ENCODE measurements at places on chromosomes 1 and 21.

DNA sequence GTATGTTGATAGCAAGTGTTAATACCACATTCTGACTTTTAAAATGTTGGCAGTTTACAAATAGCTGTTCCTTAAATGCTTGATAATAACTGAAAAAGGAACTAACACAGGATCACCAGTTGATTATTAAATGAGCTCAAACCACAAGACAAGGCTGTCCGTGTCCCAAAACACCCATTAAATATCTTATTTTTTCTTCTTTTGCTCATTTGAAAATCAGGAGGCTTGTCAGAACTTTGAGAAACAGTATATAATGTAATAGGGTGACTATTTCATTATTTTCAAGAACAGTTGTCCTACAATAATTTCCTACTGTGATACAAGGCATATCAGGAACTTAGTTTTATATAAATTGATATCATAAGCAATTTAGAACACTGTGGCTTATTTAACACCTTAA lies 2.7 kb downstream of the CDKN2C start:
- DNase-seq = no peak

DNA sequence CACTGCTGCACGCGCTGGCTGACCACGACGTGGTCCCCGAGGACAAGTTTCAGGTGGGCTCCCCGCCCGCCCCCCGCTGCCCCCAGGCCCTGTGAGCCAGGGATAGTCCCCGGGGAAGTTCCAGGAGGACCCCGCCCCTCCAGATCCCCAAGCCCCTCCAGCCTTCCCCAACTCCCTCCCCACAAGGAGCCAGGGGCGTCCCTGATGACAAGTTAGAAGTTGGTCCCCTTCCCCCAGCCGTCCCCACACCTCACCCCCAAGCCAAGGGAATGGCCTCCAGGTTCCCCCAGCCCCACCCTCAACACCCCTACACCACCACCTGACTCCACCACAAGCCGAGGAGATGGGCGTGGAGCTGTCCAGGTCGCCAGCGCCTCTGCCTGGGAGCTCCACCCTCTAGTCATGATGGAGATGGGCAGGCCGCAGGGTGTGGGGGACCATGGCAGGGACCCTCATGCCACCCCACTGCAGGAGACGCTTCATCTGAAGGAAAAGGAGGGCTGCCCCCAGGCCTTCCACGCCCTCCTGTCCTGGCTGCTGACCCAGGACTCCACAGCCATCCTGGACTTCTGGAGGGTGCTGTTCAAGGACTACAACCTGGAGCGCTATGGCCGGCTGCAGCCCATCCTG lies 525 bp downstream of the AIRE start:
- DNase-seq = no peak

GRCh38 chr1:226582966-226583365 lies 34.4 kb downstream of the STUM start:
- peak; percentile 26 for DNase-seq

DNA sequence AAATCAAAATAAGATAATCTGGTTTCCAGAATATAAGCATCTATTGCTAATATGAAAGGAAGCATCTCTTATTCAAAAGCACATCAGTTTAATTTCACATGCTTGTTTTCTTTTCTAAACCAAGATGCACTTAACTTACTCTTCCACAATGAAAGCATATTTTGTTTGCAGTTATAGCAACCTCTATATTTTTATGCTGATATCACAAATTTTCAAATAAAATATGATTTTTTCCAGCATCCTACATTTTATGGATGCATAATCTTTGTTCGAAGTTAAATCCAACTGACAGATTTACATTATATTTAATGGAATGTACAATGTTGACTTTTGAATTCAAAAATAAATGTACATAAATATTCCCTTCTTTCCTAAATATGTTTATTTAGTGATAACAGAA lies 978.3 kb upstream of the B3GALT2 start:
- DNase-seq = no peak

Measured in chondrocyte (in vitro differentiated cells).